ENCODE measurements at places on chromosomes 7 and 10.
A peak's percentile ranks its signal among the peaks of the same experiment; 100 is the strongest.

GRCh38 chr10:49735848-49736563 lies 26.1 kb downstream of the OGDHL start:
- H3K4me3 ChIP-seq, result no peak overlapping the region
- H3K27me3 ChIP-seq, result peaks cover 6% of the 10 kb centered on the region
- no peaks in the 10 kb centered on the region for H3K36me3 ChIP-seq
- H3K27ac ChIP-seq, result no peak overlapping the region
- no peak for DNase-seq

DNA sequence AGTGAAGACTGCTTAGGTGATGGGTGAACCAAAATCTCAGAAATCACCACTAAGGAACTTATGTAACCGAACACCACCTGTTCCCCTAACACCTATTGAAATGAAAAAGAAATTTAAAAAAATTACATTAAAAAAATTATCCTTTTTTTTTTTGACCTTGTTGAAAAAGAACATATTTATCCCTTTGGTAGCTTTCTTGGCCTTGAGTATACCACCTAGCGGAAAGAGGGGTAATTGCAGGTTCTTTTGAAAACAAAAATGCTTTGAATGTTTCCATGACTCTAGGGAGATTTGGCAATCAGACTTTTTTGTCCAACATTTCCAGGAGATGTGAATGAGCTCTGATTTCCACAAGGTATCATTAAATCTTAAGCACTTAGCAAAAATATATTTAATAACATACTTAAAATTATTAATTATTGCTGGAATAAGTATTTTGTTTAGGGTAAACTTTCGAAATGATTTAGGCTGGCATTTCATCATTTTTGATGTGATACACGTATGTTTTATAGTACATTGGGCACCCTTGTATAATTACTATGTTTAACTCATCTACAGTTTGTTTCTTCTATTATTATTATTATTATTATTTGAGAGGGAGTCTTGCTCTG lies 47.0 kb upstream of the ELMO1 start:
- no peak overlapping the region for H3K27ac ChIP-seq
- no peaks in the 10 kb centered on the region for H3K36me3 ChIP-seq
- H3K4me1 ChIP-seq, result no peaks in the 10 kb centered on the region
- no peak for DNase-seq
- no peak overlapping the region for H3K4me3 ChIP-seq

- no peak for DNase-seq
- H3K36me3 ChIP-seq, result no peaks in the 10 kb centered on the region
- no peaks in the 10 kb centered on the region for H3K27me3 ChIP-seq
- no peak overlapping the region for H3K4me3 ChIP-seq
- H3K27ac ChIP-seq, result no peak overlapping the region
- H3K4me1 ChIP-seq, result no peaks in the 10 kb centered on the region
These were observed 183.7 kb upstream of the ANK3 start for GRCh38 chr10:60573336-60573735.

GRCh38 chr10:64271983-64272382 lies 750.8 kb downstream of the REEP3 start:
- no peaks in the 10 kb centered on the region for H3K36me3 ChIP-seq
- DNase-seq, result no peak
- no peak overlapping the region for H3K27ac ChIP-seq
- no peak overlapping the region for H3K4me3 ChIP-seq

DNA sequence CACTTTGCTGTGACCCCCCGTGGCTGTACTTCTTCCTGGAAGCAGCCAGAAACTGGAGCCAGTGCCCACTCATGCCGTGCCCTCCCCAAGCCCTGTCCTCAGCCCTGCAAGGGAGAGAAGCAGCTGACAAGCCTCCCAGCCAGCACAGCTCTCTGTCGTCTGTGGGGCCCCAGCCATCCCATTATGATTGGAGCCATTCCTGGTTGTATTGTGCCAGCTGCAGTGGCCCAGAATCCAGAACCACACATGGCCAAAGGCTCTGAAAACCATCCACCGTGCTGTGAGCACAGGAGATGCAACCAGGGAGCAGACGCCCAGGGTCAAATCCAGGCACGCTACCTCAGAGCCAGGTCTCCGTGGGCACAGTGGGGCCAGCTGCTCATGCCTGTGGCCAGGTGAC lies 18.7 kb downstream of the GRID2IP start:
- no peak overlapping the region for H3K27ac ChIP-seq
- H3K4me3 ChIP-seq, result no peak overlapping the region
- peaks cover 2% of the 10 kb centered on the region for H3K27me3 ChIP-seq
- H3K4me1 ChIP-seq, result peaks cover 21% of the 10 kb centered on the region
- no peak for DNase-seq

DNA sequence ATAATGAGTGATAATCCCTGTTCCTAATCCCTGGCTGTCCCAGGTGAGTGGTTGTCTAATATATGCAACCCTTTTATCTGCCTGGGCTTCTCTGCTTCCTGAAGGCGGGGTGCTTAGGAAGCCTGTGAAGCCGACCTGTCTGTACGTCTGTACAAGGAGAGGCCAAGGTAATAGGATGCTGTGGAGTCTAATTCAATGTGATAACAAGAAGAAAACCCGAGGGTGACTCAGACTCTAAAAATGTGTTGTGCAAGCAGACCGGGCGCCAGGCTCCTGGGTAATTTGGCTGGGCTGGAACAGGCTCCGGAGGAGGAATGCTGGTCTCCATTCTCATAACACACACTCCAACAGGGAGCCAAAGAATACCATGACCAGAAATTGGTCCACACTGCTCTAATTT lies 43.6 kb downstream of the THNSL1 start:
- peaks cover 14% of the 10 kb centered on the region for H3K4me1 ChIP-seq
- no peak for DNase-seq
- H3K27me3 ChIP-seq, result peaks cover 4% of the 10 kb centered on the region
- no peak overlapping the region for H3K4me3 ChIP-seq
- no peaks in the 10 kb centered on the region for H3K36me3 ChIP-seq

DNA sequence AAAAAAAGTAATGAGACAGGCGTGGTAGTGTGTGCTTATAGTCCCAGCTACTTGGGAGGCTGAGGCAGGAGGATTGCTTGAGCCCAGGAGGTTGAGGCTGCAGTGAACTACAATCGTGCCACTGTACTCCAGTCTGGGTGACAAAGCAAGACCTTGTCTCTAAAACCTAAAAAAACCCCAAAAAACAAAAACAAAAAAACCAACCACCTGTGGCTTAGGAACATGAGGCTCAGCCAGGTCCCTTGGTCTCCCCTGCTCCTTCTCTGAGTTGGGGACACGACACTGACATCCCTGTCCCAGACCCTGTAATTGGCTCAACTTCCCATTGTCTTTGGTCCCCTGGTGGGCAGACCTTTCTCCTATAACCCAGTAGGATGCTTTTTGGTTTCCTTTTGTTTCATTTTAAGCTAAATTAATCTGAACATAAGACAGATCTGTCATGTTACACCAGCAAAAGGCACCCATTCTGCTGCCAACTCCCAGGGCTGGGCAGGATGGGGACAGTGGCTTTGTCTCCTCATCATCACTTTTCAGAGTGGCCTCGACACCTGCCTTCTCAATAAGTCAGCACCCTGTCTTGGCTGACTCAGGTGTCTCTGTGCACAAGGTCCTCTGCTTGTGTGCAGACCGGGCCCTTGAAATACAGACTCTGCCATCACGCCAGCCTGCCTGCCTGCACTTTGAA lies 74.4 kb downstream of the MYL10 start:
- no peaks in the 10 kb centered on the region for H3K27me3 ChIP-seq
- no peak overlapping the region for H3K4me3 ChIP-seq
- no peaks in the 10 kb centered on the region for H3K36me3 ChIP-seq
- no peak overlapping the region for H3K27ac ChIP-seq
- no peaks in the 10 kb centered on the region for H3K4me1 ChIP-seq

- no peak for DNase-seq
- H3K36me3 ChIP-seq, result no peaks in the 10 kb centered on the region
- no peak overlapping the region for H3K4me3 ChIP-seq
- no peaks in the 10 kb centered on the region for H3K27me3 ChIP-seq
These were observed 29.6 kb downstream of the HIBADH start for GRCh38 chr7:27633062-27633461.

DNA sequence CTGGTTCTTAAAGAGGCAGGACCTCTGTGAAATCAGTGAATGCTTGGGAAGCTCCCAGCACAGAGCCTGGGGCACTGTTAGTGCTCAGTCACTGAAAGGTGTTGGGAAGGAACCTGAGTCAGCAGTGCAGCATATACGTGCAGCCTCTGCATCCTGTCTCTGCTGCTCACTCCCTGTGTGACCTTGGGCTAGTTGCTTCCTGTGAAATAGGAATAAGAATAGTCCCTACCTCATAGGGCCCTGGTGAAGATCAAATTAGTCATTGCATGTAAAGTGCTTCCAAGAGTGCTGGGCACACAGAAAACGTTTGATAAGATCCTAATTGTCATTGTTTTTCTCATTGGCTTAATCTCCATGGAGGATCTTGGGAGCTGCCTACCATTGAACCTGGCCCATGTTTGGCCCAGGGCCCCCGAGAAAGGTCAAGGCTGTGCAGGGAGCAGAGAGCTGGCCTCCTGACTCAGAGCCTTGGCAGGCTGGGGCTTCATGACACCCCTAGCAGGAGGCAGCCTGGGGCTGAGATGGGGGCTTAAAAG lies 73.3 kb upstream of the COL13A1 start:
- H3K27ac ChIP-seq, result no peak overlapping the region
- DNase-seq, result no peak
- peaks cover 47% of the 10 kb centered on the region for H3K27me3 ChIP-seq
- H3K4me3 ChIP-seq, result no peak overlapping the region
- no peaks in the 10 kb centered on the region for H3K36me3 ChIP-seq

- H3K36me3 ChIP-seq, result peaks cover 3% of the 10 kb centered on the region
- no peaks in the 10 kb centered on the region for H3K4me1 ChIP-seq
- no peaks in the 10 kb centered on the region for H3K27me3 ChIP-seq
- DNase-seq, result no peak
- no peak overlapping the region for H3K27ac ChIP-seq
These were observed 19.1 kb upstream of the ARMS2 start for GRCh38 chr10:122435212-122435827.

DNA sequence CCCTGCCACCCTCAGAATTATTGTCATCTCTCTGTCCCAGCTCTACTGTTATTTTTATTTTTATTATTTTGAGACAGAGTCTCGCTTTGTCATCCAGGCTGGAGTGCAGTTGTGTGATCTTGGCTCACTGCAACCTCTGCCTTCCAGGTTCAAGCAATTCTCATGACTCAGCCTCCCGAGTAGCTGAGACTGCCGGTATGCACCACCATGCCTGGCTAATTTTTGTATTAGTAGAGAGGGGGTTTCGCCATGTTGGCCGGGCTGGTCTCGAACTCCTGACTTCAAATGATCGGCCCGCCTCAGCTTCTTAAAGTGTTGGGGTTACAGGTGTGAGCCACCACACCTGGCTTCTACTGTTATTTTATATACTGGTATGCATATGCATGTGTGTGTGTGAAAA lies 11.0 kb downstream of the CALHM2 start:
- no peak overlapping the region for H3K4me3 ChIP-seq
- no peak overlapping the region for H3K27ac ChIP-seq
- H3K36me3 ChIP-seq, result peaks cover 89% of the 10 kb centered on the region
- no peaks in the 10 kb centered on the region for H3K27me3 ChIP-seq
- DNase-seq, result no peak

- DNase-seq, result no peak
- no peak overlapping the region for H3K4me3 ChIP-seq
- H3K4me1 ChIP-seq, result peaks cover 3% of the 10 kb centered on the region
- H3K27ac ChIP-seq, result no peak overlapping the region
- no peaks in the 10 kb centered on the region for H3K36me3 ChIP-seq
These were observed 43.3 kb downstream of the POLR1F start for GRCh38 chr7:19665399-19666008.

GRCh38 chr10:131073469-131074035 lies 238.0 kb downstream of the TCERG1L start:
- peaks cover 2% of the 10 kb centered on the region for H3K27me3 ChIP-seq
- no peak overlapping the region for H3K27ac ChIP-seq
- no peaks in the 10 kb centered on the region for H3K4me1 ChIP-seq
- no peaks in the 10 kb centered on the region for H3K36me3 ChIP-seq

DNA sequence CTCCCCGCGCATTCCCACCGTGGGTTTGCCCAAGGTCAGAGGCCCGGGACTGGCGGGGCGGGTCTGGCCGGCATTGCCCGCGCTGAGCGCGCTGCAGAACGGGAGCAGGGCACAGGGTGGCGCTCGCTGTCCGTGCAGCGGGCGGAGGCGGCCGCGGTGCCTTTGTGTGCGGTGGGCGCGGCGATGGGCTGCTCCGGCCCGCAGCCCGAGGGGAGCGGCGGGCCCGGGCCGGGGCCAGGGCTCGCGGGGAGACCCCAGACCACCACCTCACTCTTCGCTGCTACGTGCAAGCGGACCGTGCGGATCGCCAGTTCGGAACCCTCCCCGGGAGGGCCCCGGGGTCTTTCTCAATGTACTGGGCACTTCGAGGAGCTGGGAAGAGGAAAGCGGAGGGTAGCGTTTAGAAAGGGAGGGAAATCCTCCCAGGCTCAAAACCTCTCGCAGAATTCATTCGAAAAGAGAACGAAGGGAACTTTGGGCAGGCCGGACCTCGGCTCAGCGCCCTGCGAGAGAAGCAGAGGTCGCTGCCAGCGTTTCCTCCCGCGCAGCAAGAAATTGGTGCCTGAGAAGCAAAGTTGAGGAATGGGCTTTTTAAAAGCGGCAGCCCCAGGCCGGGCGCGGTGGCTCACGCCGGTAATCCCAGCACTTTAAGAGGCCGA lies 8.5 kb downstream of the SP8 start:
- no peaks in the 10 kb centered on the region for H3K36me3 ChIP-seq
- peaks cover 46% of the 10 kb centered on the region for H3K27me3 ChIP-seq
- H3K4me3 ChIP-seq, result no peak overlapping the region
- DNase-seq, result no peak

- no peak overlapping the region for H3K27ac ChIP-seq
- H3K27me3 ChIP-seq, result no peaks in the 10 kb centered on the region
- peak; percentile 9 for DNase-seq
- no peaks in the 10 kb centered on the region for H3K36me3 ChIP-seq
- no peak overlapping the region for H3K4me3 ChIP-seq
- H3K4me1 ChIP-seq, result no peaks in the 10 kb centered on the region
These were observed 20.7 kb downstream of the COX15 start for GRCh38 chr10:99711129-99711719.
